ENCODE measurements at places on chromosomes 12 and 14.

DNA sequence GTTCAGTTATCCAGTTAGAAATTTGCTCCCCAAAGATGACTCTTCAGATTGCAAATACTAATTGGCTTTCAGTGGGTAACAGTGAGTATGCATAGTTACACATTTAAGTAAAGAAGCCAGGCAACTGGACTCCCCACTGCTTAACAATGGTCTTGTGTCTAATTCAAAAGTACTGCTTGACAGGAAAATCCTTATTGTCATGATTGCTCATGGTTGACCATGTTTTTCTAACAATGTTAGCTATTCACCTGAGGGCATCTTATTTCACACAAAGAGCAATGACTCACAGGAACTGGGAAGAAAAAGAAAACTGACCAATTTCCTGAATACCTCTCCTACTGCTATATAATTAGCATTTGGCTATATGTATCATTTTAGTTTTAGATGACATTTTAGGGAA is 33.7 kb upstream of the ALG10B start:
- ATAC-seq, result no peak

DNA sequence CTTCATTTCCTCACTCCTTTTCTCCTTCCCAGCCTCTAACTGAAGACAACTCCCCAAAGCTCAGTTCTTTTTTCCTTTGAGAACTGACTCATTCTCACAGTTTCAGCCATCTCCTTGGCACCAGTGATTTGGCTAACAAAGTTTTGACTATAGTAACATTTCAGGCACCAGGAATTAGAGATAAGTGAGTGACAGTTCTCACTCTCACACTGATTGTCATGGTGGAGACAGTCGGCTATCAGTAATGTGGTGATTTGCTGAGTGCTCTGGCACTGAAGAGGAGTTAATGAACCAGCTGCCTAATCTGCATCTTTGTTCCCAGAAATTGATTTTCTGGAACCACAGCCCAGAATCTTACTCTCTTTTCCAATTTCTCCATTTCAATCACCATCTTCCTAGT is 29.5 kb downstream of the HELB start:
- no peak for ATAC-seq

DNA sequence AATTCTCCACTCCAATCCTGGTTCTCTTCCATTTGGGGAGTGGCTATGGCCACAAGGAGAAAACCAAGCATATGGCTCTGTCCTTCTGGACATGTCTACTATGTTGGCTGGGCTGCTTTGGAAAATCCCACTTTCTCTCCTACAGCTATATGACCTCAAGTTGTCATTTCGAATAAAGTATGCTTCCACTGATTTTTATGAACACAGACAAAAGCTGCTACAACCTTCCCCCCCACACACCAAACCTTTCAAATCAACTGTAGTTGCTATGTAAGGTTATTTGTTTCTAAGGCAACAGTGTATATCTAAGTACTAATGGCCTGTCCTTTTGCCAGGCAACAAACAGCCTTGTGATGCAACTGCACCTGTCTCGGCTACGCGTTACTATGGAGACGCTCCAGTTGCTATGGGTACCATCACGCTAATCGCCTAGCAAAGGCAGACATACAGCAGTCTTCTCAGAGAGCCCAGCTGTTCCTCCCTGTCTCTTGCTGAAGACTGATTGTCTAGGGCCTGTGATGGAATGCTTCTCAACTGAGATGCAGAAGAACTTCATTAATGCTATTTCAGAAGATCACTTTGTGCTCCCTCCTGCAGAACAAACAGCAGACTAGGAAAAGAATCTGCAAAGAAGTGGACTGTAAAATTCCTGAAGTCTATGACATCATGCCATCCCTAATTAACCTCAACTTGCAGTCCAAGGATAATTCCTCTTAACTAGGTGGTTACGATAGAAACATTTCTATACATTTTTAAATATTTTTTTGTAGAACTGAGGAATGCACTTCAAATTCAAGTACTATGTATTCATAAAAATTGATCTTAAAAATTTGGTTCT is 67.6 kb downstream of the FOXN3 start:
- no peak for ATAC-seq

DNA sequence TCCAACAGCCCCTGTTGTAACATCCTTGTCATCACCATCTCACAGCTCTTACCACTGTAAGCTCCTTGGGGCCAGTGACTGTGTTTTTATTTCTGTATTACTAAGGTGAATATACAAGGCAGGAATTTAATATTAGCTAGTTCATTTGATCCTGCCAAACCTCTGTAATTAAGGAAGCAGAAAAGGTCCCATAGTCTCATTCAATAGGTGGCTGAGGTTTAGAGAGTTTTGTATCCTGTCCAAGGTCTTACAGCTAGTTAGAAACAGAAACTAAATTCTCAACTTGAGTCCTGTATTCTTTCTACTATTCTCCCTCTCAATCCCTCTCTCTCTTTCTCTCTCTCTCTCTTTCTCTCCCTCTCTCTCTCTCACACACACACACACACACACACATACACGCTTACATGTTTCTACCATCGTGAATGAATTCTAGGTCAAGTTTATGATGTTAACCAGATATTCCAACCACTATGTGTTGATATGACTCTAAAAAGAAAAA is 543 bp upstream of the GLIPR1 start:
- peak; percentile 22 for ATAC-seq

DNA sequence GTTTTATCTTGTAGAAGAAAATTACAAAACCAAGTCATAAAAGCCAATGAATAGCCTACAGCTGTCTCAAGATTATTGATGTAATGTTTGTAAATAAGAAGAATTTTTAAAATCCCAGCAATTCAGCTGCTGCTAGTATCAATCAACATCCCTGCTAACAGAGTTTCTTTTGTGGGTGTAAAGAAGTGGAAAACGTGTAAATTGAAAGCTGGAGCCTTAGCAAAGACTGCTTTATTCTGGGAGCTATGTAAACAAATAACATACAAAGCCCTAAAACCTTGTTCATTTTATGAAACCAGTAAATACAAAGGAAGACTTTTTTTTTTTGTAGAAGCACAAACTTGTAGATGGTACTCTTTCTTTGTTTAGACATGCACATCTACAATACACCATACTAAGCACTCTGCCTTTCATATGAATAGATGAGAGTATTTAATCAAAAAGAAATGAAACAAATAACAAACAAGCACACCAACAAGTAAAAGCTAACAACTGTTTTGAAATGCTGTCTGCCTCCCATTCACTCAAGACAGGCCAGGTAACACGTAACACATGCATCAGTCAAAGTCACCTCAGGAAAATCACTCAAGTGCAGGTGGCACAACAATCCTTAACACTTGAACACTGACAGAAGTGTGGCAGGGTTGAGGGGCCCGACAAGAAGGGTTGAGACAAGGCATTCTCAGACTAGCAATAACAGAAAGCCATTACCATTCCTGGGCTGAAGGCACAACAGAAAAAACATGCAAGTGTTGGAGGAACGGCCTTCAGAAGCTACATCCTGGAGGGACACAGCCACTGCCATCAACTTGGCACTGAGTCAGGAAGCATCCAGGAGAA is 1364.0 kb upstream of the SEL1L start:
- ATAC-seq, result no peak

DNA sequence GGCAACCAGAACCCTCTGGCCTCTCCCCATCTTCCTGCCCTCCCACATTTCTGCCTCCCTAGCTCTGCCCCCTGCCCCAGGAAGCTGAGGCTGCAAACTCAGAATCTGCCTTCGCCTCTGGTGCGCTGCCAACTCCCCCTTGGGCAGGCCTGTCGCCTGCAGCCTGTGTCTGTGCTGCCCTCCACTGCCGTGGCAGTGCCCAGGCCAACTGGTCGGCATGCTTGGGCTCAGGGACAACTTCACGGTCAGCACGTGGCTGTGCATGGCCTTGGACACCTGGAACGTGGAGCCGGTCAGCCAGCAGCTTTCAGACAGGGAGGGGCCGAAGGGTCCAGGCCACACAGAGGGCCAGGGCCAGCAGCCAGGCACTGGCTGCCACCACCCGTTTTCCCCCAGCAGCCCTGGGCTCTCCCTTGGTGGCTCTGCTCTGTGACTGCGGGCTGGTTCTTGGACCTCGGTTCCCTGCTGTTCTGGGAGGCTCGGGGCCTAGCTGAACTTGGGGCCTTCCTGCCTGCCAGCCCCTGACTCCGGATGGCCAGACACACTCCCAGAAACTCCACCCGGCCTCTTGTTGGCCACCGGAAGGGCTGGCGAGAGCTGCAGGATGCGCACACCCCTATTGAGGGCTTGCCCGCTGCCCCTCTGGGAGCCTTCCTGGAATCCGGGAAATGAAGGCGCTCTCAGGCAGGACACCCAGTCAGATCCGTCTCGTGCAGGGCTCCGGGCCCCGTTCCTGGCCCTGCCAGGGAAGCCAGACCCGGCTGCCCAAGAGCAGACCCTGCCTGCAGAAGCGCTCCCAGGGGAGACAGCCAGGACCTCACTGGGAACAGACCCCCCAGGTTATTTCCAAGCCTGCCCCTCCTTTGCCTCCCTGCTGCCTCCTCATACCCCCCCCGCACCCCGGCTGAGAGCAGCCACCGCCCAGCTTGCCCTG is 34.2 kb upstream of the PPP1R13B start:
- ATAC-seq, result no peak
